SK-N-SH treated with all-trans-retinoic acid at 6 μM for 48 hours (cell line): ENCODE measurements at places on chromosomes 6 and 20.

GRCh38 chr20:22368235-22368634, 216.1 kb downstream of the FOXA2 start:
- no peak for ATAC-seq

DNA sequence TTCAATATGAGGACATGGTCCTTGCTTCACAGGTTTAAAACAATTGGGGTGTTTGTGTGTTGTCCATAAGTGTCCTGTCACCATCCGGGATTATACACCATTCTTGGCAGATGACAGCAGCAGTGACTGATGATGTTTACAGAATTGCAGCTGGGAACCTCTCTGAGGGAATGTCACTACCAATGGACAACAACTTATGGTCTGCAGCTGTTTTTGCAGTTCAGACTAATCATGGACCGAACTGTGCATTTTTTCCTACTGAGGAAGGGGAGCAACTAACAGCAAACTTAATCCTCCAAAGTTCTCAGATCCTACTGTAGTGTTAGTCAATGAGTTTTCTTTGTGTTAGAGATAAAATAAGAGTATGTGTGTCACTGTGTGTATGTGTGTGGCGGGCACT, 26.0 kb downstream of the FAM229B start:
- ATAC-seq, result no peak

- peak; percentile 83 for ATAC-seq
Observed at GRCh38 chr20:2006452-2007361, 12.8 kb upstream of the PDYN start.

GRCh38 chr20:63330940-63331339, 30.2 kb downstream of the CHRNA4 start:
- ATAC-seq, result no peak
